ENCODE measurements at places on chromosomes 1 and 21.

DNA sequence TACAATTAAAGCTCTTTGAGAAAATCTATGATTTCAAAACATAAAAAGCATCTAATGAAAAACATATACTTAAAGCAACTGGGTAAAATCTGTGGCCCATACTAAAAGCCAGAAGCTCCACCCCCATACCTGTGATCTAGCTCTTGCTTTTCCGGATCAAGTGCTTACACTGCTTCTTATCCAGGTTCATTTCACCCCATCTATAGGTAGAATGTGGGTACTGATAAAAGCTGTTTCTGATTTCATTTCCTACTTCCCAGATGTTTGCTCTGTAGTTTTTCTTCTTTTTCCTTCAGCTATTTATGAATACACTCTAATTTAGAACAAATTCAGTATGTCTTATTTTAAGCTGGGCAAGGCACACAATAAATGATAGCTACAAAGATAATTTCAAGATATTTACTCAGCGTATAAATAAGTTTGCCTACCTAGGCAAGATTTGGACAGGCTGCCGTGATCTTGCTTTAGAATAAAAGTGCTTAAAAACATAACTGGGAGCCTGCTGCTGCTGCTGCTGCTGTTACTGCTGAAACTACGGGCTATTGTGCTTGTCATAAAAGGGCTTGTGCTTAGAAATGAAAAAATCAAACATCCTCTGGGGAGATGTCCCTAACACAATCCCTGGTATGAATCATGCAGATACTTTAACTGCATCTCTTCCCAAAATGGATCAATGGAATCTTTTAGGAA is 2.1 kb downstream of the SIPA1L2 start:
- no peak for DNase-seq

DNA sequence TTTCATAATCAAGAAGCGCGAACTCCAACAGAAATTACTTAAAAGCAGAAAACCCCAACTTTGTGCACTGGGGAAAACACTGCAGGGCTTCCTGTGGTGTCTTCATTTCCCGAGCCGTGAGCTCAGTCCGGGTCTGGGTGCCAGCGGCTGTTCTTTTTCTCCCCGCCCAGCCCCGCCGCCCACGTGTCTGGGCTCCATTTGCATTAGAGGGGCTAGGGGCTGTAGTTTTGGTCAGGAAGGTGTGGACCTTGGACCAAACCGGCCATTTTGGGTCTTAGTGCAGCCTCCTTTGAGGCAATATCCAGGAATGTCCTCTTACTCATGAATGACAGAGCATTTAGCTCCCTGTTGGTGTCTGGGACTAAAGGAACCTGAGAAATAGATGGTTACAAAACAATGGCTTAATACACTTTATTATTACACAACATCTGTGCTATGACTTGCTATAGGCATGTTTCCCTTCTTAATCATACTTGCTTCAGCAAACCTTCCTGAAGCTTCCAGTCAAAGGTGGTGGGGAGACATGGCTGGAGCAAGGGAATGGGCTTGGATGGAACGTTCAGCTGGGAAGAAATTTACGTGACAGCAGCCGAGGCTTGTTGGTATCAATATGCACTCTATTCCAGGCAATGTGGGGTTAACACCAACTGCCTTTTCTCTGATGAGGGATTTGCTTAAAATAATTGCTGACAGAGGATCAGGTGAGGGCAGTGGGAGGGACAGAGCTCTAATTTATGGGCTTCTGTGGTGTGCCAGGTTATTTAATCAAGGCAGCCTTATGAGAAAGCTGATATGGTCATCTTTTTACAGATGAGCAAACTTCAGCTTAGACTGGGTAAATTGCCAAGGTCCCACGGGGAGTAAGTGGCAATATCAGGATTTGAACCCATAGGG is 1.1 kb downstream of the AGTRAP start:
- no peak for DNase-seq

- no peak for DNase-seq
Measured at GRCh38 chr1:15353839-15354579, 55.7 kb upstream of the EFHD2 start.

DNA sequence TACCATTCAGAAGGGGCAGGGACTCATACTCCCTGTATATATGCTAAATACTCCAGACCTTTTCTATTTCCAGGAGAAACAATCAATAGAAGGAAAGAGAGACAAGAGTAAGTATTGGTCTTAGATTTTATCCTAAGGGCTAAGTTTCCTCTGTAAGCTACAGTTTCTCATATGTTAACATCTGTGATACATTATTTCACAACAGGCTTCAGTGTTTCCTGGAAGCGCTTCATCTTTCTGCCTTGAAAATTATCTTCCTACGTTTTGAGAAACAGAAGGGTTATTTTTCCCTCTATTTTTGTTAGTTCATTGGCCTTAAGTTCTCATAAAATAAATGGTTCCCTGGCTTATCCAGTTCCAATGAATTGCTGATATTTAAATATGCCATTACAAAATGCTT is 15.6 kb downstream of the FMO1 start:
- no peak for DNase-seq

GRCh38 chr1:48200166-48200900 is 22.2 kb upstream of the SLC5A9 start:
- no peak for DNase-seq

- DNase-seq: no peak
Measured at GRCh38 chr1:26281091-26281958, 1.4 kb downstream of the SH3BGRL3 start.

DNA sequence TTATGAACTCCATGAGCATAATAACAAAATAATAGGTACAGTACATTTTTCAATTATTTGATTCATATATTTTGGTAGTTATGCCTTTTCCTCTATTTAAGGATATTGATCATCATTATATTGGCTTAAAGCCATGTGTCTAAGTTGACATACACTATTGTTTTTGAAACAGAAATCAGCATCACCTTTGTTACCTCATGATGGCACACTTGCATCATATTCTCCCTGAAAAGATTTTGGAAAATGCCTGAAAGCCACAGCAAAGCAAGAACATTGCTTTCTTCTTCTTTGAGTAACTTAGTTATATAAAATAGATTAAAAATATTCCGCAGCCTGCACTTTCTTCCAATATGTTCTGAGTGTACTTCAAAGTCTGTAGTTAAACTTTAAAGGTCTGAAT is 33.3 kb downstream of the TMPRSS15 start:
- no peak for DNase-seq

DNA sequence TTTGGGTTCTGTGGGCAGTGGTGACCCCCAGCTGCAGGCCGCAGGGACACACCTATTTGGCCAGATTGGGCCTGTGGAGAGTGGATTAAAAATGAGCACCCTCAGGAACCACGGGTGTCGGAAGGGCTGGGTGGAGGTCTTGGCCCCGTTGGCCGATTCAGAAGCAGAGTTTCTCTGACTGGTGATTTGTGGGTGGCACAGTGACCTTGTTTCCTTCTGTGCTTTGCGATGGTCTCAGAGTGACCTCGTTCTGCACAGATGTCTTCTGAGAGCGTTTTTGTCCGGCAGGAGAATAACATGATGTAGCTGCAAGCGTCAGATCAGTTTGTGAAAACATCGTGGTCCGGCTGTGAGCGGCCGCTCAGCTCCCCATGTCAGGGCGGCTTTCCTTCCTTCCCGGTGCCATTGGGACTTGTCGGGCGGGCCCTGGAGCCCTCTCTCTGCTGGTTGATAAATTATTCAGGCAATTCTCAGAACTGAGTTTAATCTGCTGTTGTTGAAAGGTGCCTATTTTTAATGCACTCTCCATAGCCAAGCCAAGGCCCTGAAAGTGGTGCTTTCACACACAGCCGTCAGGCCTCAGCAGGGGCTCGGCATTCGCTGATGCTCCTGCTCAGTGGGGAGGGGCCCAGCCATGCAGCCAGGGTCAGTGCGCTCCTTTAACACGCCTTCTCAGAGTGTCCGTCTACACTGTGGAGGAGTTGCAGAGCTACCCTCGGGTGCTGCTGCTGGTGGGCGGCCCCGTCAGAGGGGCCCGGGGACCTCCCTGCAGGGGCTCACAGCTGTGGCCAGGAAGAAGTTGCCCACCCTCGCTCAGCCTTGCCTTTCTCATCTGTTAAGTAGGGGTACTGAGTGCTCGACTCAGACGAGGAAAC is 26.8 kb downstream of the TRPM2 start:
- no peak for DNase-seq

DNA sequence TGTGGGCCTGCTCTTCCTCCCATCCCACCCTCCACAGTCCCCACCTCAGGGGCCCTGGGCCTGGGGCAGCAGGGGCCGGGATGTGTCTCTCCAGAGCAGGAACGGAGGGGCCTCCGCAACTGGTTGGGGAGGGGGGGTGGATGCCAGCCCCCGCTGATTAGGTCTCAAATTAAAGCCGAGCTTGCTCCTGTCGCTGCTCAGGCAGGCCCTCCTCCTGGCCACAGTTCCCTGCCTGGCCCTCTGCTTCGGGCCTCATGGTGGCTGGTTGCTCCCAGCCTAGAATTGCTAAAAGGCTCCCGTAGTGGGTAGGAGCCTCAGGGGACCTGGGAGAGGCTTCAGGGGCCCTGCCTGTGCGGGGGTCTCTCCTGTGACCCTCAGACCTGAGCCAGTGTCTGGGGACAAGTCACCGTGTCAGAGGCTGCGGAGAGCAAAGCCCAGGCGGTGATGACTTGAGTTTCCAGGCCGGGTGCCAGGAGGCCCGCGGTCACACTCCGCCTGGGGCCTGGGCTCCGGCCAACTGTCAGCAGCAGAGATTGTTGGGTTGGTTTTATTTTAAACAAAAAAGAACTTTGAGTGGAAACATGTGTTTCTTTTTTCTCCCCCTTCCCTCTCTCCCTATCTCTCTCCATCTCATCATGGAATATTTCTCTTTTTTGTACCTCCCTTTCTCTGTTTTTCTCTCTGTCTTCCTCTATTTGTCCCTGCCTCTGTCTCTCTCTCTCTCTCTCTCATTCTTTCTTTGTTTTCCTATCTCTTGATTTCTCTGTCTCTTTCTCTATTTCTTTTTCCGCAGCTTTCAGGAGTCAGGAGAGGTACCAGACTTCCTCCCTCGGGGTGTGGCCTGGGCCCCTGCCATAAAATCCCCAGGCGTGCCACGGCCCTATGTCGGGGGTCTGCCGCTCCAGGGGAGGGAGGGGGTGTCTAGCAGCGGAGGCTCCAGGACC is 20.0 kb upstream of the EPHA2 start:
- no peak for DNase-seq

DNA sequence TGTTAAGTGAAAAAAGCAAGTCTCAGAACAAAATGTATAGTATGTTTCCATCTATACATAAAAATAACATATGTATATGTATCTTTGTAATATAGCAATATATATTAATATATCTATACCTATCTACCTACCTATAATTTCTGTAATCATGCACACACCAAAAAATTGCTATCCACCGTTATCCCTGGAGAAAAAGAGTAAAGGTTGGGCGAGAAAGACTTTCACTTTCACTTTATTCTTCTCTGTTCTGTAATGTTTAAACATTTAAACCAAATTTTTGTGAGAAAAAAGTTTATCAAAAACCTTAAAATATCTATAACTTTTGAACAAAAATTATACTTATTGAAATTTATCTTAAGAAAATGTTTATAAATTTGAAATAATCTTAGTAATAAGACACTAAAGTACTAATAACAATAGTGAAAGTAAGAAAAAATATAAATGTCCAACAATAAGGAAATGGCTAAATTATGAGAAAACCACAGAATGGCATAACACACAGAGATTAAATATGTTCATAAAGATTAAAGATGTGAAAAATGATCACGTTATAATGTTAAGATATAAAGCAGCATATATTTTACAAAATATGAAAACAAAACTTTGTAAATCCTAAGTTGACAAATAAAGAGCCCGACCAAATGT is 74.0 kb upstream of the LRRC53 start:
- no peak for DNase-seq

GRCh38 chr1:22030473-22030872 is 22.0 kb upstream of the CDC42 start:
- no peak for DNase-seq

DNA sequence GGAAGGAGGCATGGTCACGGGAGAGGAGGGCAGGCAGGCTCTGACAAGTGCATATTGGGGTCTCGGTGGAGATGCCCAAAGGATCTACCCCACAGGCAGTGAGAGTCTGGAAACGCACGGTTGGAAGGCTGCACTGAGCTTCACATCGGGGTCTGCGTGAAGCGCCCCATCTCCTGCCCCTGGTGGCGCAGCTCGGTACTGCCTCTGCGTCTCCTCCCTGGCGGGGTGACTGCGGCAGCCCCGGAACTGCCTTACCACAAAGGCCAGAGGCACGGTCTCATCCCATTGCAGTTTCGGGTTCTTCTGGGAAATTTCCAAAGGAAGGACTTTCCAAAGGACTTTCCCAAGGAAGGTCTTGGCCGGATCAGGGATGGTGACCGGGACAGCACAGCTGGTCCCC is 69.2 kb upstream of the AJAP1 start:
- DNase-seq: peak; percentile 12

DNA sequence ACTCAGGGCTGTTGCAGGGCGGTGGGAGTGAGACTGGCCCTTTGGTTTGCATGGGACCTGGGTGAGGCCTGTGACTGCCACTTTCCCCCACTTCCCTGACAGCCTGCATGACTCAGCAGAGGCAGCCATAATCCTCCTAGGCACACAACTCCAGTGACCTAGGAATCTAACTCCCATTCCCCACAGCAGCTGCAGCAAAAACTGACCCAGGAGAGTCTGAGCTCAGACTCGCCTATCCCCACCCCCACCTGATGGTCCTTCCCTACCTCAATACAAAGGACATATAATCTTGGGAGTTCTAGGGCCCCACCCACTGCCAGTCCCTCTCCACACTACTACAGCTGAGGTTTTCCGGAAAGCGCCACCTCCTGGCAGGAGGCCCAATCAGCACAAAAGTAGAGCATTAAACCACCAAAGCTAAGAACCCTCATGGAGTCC is 26.7 kb downstream of the NDC1 start:
- DNase-seq: no peak

GRCh38 chr1:19840228-19840627 is 25.1 kb upstream of the RNF186 start:
- no peak for DNase-seq

GRCh38 chr21:27589781-27590180 is 622.9 kb upstream of the ADAMTS5 start:
- DNase-seq: no peak

DNA sequence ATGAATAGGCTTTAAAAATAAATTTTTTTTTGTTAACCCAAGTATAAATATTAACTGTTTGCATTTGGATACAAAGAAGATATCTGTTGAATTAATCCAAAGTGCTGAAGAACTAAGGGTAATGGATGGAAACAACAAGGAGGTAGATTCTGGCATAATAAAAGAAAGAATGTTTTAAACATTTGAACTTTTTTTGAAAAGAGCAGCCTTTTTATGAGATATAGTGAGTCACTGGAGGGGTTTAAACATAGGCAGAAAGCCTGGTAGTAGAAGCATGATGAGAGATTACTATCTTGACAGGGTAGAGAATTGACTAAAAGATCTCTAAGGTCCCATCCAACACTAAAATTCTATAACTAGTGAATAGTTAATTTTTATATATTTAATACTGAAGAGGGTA is 2.7 kb downstream of the MIER1 start:
- no peak for DNase-seq

Measured in activated T-helper 1 cell treated with Interleukin-2 at 50 U/mL for 16 hours (primary cell).